Lung (tissue), 17 donors: ENCODE measurements at places on chromosomes 13 and 19.

DNA sequence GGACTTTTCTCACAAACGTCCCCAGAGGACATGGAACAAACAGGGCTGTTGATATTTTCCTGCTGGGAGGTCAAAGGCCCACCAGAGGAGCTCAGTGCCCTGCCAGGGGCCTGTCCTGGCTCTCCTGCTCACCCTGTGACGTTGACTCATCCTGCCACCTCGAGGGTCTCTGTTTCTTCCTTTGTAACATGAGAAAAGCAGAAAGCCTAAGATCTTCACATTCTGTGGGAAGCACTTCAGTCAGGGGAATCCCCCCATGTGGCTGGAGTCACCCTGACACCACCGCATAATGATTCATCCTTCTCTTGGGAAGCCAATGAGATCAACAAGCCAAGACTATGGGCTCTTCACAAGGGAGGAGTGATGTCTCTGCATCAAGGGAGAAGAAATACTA, 147.9 kb downstream of the KATNAL1 start:
- no peaks in the 10 kb centered on the region for H3K36me3 ChIP-seq
- no peaks in the 10 kb centered on the region for H3K27me3 ChIP-seq
- H3K27ac ChIP-seq = no peak overlapping the region
- no peak overlapping the region for H3K4me3 ChIP-seq
- no peak for DNase-seq

GRCh38 chr13:103471896-103472295, 405.7 kb upstream of the SLC10A2 start:
- no peaks in the 10 kb centered on the region for H3K36me3 ChIP-seq
- no peak overlapping the region for H3K4me3 ChIP-seq
- no peak overlapping the region for H3K27ac ChIP-seq
- no peaks in the 10 kb centered on the region for H3K4me1 ChIP-seq
- no peak for DNase-seq

- no peak overlapping the region for H3K4me3 ChIP-seq
- peaks cover 81% of the 10 kb centered on the region for H3K36me3 ChIP-seq
- H3K27ac ChIP-seq = no peak overlapping the region
- H3K27me3 ChIP-seq = no peaks in the 10 kb centered on the region
Observed at GRCh38 chr19:5594521-5594950, 26.8 kb upstream of the TINCR start.

- H3K27me3 ChIP-seq = no peaks in the 10 kb centered on the region
- no peak overlapping the region for H3K4me3 ChIP-seq
- H3K36me3 ChIP-seq = no peaks in the 10 kb centered on the region
- no peak overlapping the region for H3K27ac ChIP-seq
- DNase-seq = no peak
Observed at GRCh38 chr13:98609756-98610155, 32.8 kb upstream of the STK24 start.

- H3K36me3 ChIP-seq = peaks cover 18% of the 10 kb centered on the region
- H3K27me3 ChIP-seq = no peaks in the 10 kb centered on the region
- H3K4me3 ChIP-seq = no peak overlapping the region
- DNase-seq = no peak
Observed at GRCh38 chr19:18167975-18168645, 5.5 kb upstream of the IFI30 start.

GRCh38 chr19:48963371-48964204, 1.5 kb upstream of the FTL start:
- peaks cover 9% of the 10 kb centered on the region for H3K36me3 ChIP-seq
- peaks cover 16% of the 10 kb centered on the region for H3K4me1 ChIP-seq
- no peak overlapping the region for H3K4me3 ChIP-seq
- peak overlapping the region; percentile 80 for H3K27ac ChIP-seq
- DNase-seq = peak; percentile 77

GRCh38 chr13:111630406-111630805, 310.0 kb downstream of the TEX29 start:
- H3K36me3 ChIP-seq = no peaks in the 10 kb centered on the region
- H3K27me3 ChIP-seq = peaks cover 13% of the 10 kb centered on the region
- DNase-seq = no peak
- H3K4me1 ChIP-seq = no peaks in the 10 kb centered on the region

DNA sequence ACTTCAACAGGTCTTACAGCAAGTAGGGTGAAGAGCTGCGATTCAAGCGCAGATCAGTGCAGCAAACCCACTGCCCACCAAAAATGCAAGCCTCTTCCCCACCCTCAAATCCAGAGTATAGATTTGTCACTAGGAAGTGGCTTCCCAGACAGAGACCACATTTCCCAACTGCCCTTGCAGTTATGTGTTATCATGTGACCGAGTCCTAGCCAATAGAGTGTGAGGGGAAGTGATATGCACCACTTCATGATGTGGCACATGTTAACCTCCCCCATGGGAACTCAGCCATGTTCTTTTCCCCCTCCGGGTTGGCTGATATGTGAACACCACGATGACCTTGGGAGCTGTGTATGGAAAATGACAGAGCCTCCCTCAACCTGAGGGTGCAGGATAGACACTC, 50.8 kb downstream of the MBD3L2B start:
- H3K27me3 ChIP-seq = no peaks in the 10 kb centered on the region
- no peaks in the 10 kb centered on the region for H3K4me1 ChIP-seq
- H3K27ac ChIP-seq = no peak overlapping the region
- H3K4me3 ChIP-seq = no peak overlapping the region
- H3K36me3 ChIP-seq = no peaks in the 10 kb centered on the region
- DNase-seq = peak; percentile 2

DNA sequence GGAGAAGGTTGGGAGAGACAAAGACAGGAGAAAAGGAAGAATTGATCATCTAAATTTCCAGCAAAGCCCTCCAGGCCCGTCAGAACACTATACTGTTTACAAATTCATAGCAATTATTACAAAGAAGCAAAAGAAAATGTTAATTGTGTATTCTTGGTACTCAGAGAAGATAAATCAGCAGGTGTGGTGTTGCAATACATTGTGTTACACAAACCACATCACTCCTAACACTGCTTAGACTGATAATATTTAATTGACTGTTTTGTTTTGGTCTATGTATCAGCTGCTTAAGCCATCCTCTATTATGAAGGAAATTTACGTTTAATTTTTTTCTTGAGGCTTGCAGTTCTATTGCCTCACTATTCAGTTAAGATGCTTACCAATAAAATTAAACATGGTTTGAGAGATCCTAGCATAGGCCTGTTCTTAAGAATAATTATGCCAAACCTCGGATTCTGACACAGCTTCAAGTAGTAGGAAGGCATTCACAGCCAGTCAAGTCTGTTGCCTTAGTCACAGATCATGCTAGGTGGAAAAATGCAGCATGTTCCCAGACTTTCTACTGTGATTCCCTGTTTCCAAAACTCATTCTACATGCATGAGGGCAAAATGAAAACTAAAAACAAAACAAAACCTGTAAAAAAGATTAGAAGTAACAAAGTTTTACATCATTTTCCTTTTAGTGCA, 129.2 kb downstream of the TBC1D4 start:
- H3K27me3 ChIP-seq = no peaks in the 10 kb centered on the region
- H3K36me3 ChIP-seq = peaks cover 9% of the 10 kb centered on the region
- H3K4me1 ChIP-seq = no peaks in the 10 kb centered on the region
- peak overlapping the region; percentile 33 for H3K27ac ChIP-seq

- H3K4me1 ChIP-seq = no peaks in the 10 kb centered on the region
- no peaks in the 10 kb centered on the region for H3K36me3 ChIP-seq
- H3K27me3 ChIP-seq = no peaks in the 10 kb centered on the region
- H3K27ac ChIP-seq = no peak overlapping the region
Observed at GRCh38 chr19:6925801-6926751, 38.7 kb downstream of the ADGRE1 start.

GRCh38 chr19:18765224-18765623, 25.9 kb downstream of the COMP start:
- no peak for DNase-seq
- no peak overlapping the region for H3K27ac ChIP-seq
- H3K27me3 ChIP-seq = no peaks in the 10 kb centered on the region
- H3K36me3 ChIP-seq = no peaks in the 10 kb centered on the region

GRCh38 chr13:36921631-36922301, 1.7 kb upstream of the SMAD9 start:
- H3K4me3 ChIP-seq = no peak overlapping the region
- DNase-seq = peak; percentile 65
- H3K36me3 ChIP-seq = no peaks in the 10 kb centered on the region
- peaks cover 3% of the 10 kb centered on the region for H3K4me1 ChIP-seq
- H3K27me3 ChIP-seq = no peaks in the 10 kb centered on the region

DNA sequence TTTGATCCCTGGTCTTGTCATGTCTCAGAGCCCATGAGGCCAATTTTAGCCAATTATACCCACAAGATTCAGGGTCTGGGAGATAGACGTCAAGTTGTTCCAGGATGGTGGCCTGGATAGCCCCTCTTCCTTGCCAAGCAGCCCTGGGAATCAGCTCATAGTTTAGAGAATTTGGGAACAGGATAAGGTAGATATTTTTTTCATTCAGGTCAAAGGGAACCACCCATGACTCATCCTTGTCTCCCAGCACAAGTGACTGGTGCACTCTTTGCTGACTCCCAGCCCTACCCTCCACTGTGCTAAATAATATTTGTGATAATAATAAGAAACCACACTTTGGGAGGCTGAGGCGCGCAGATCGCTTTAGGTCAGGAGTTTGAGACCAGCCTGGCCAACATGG, 17.1 kb upstream of the S1PR4 start:
- no peaks in the 10 kb centered on the region for H3K4me1 ChIP-seq
- H3K4me3 ChIP-seq = no peak overlapping the region
- H3K27me3 ChIP-seq = no peaks in the 10 kb centered on the region
- no peaks in the 10 kb centered on the region for H3K36me3 ChIP-seq

DNA sequence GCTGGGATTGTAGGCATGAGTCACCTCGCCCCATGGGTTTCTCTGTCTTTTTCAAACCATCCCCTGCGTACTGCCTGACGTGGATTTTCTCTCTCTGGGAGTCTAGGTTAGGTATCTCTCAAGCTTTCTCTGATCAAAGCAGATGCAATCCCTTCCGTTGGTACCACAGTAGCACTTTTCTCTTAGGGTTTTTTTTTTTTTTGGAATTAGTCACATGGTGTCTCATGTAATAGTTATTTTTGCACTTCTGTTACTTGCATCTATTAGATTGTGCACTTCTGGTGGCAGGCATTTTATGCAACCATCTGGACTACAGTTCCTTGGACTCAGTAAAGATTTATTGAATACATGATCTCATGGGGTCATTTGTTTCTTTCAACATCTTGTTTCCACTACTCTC, 72.1 kb downstream of the GPC6 start:
- H3K27me3 ChIP-seq = no peaks in the 10 kb centered on the region
- H3K4me3 ChIP-seq = no peak overlapping the region
- H3K27ac ChIP-seq = no peak overlapping the region
- no peak for DNase-seq
- no peaks in the 10 kb centered on the region for H3K4me1 ChIP-seq

GRCh38 chr19:1302533-1303239, 17.0 kb downstream of the EFNA2 start:
- no peak for DNase-seq
- H3K27ac ChIP-seq = no peak overlapping the region
- H3K4me1 ChIP-seq = no peaks in the 10 kb centered on the region

DNA sequence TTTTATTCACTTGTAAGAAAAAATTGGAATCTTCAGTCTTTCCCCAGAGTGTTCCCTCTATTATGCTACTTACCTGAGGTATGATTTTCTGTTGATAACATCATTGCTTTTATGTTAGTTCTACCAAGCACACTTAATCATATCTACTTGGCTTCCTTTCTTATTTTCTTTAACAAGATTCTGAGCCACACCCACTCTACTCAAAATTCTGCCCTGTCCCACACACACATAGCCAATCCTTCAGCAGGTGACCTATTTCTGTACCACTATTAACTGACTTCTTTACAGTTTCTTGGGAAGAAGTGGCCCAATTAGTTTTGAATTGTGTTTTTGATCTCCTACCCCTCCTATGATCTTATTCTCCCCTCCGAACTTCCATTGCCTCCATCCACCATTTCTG, 215.7 kb downstream of the PCDH9 start:
- no peak overlapping the region for H3K4me3 ChIP-seq
- no peaks in the 10 kb centered on the region for H3K4me1 ChIP-seq
- DNase-seq = no peak
- H3K27ac ChIP-seq = no peak overlapping the region
- no peaks in the 10 kb centered on the region for H3K27me3 ChIP-seq
- H3K36me3 ChIP-seq = no peaks in the 10 kb centered on the region

DNA sequence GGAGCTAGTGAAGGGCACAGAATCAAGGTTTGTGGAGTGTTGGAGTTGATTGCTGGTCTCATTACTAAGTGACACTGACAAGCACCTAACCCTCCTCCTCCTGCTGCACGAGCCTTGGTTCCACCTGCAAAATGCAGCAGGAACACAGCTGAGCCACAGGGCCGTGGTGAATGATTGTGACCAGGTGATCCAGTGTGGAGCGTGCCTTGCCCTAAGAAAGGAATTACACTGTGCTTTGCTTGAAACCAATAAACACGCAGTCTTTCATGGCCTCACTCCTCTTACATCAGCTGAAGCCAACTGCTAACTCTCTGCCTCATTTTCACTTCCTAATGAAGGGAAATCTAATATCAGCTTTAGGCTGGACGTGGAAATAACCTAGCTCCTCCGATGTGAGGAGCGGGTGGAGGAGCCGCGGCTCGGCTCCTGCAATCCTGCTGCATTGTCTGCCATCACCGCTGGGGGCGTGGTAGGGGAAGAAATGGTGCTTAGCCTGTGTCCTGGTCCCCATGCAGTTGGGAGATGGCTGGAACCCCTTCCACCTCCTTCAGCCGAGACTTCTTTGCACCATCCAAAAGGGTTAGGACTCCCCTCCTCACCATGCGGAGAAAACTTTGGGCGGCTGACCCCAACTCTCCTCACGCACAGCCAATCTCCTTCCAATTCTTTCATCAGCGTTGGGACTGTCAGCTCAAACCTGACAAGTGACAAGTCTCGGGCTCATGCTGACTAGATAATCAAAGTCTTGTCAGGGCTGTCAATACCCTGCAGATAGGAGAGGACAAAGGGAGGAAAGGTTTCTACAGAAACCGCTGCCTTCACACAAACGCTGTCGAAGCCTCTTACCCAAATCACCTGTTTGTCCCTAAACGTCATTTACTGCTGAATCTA, 427.9 kb downstream of the ZNF536 start:
- DNase-seq = peak; percentile 43
- H3K4me3 ChIP-seq = no peak overlapping the region
- H3K27me3 ChIP-seq = no peaks in the 10 kb centered on the region
- H3K36me3 ChIP-seq = no peaks in the 10 kb centered on the region

- peak overlapping the region; percentile 63 for H3K27ac ChIP-seq
- peaks cover 13% of the 10 kb centered on the region for H3K4me1 ChIP-seq
Observed at GRCh38 chr19:35114353-35115176, 1.1 kb upstream of the FXYD3 start.

DNA sequence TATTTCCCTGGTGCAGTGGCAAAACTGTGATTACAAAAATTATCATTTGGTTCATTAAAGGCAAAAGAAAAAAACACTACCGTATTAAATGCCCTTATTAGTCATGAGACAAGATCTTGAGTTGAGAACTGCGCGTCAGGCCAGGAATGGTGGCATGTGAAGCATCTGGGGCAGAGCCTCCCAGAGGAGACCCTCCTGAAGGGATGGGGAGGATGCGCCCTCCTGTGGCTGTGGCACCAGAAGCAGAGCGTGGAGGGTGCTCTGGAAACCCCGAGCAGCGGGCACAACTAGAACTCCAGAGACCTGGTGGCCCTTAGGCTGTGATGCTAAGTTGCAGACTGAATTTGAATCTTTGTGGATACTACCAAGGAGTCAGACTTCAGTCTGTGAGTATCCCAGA, 11.5 kb downstream of the CUL4A start:
- H3K27me3 ChIP-seq = no peaks in the 10 kb centered on the region
- peaks cover 13% of the 10 kb centered on the region for H3K4me1 ChIP-seq
- H3K36me3 ChIP-seq = peaks cover 2% of the 10 kb centered on the region
- DNase-seq = no peak
- H3K4me3 ChIP-seq = no peak overlapping the region

- no peak for DNase-seq
- no peak overlapping the region for H3K4me3 ChIP-seq
- no peaks in the 10 kb centered on the region for H3K36me3 ChIP-seq
- no peaks in the 10 kb centered on the region for H3K27me3 ChIP-seq
- no peaks in the 10 kb centered on the region for H3K4me1 ChIP-seq
Observed at GRCh38 chr19:54041969-54042606, 21.6 kb downstream of the VSTM1 start.
